ENCODE measurements at places on chromosomes 5 and 9.

- peak; percentile 11 for DNase-seq
Measured at GRCh38 chr5:63573380-63573779, 388.9 kb downstream of the HTR1A start.

- peak; percentile 80 for DNase-seq
Measured at GRCh38 chr9:83596899-83597504, 25.9 kb upstream of the IDNK start.

DNA sequence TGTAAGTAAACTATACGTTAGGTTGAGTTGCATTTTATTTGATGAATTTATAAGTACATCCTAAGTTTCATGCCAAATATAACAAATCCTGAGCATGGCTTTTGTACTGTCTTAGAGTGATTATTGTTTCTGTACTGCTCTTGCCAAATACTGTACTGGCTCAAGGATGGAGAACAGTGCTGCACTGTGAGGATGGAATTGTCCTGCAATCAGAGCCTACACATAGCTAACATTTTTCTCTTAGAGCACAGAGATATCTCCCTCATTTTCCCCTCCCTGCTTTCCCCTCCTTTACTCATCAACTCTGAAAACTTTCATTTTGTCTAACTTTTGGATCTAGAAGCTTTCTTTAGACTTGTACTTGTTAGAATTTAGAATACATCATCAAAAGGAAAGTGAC lies 28.3 kb downstream of the LRRC70 start:
- DNase-seq: no peak

- DNase-seq: no peak
Measured at GRCh38 chr9:3858961-3859360, 333.2 kb upstream of the RFX3 start.

DNA sequence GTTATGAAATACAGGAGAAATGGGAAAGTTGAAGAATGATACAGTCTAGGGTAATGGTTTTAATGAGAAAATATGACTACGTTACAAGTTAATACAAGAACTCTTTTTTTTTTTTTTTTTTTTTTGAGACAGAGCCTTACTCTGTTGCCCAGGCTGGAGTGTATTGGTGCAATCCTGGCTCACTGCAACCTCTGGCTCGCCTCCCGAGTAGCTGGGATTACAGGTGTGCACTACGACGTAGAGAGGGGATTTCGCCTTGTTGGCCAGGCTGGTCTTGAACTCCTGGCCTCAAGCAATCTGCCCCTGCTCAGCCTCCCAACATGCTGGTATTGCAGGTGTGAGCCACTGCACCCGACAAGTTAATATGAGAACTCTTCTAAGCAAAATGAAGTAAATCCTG lies 77.1 kb upstream of the SELENOP start:
- no peak for DNase-seq

GRCh38 chr9:21872696-21873095 lies 70.3 kb downstream of the MTAP start:
- DNase-seq: no peak

DNA sequence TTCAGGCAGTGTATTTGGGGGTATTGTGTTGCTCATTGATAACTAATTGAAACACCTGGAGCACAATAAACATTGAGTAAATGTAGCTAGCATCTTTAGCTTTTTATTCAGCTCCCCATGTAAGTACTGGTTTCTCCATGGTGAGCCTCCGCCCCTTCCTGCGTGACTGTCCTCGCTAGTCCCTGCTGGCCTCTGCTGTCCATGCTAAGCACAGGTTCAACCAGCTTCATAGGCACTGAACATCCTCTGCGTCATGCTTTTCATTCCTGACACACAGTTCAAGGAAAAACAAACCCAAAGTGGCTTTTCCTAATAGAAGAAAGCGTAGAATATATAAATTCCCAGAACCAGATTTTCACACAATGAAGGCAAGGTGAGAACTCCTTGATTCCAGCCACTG lies 27.3 kb upstream of the DAP start:
- no peak for DNase-seq

- DNase-seq: no peak
Measured at GRCh38 chr5:170882345-170882744, 20.5 kb downstream of the RANBP17 start.

- DNase-seq: no peak
Measured at GRCh38 chr9:126449725-126450667, 123.4 kb downstream of the MVB12B start.

DNA sequence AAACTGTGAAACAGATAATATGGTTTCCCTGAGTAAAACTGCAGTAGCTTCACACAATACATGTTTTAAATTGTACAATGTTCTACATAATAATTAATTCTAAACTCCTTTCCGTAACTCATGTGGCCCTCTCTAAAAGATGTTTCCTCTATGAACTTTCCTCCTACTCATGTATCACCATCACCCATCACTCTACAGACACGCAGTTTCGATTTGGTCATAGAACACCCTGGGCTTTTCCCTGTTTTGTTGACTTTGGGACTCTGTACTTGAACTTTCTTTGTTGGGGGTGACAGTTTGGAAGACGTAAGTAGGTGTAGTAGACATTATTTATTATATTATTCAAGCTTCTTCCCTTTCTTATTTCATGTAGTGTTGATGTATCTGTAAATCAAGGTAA lies 44.1 kb upstream of the GABRA6 start:
- no peak for DNase-seq

DNA sequence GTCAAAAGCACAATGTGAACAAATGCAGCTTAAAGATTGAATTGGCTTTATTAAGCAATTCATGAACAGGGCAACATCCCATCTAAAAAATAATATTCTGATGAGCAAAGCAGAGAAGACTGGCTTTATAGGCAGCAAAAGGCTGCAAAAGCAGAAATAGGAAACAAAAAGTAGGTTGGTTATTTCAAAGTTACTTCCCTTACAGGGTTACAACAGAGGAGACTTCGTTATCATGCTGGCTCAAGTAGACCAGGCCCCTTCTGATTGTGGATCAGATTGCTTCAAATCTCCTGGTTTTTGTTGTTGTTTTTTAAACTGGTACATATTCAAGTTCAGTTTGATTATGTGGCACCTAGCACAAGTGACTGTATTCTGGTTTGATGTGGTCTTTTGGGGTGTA lies 73.1 kb downstream of the MAN2A1 start:
- DNase-seq: no peak

GRCh38 chr9:73264631-73265030 lies 113.0 kb downstream of the ANXA1 start:
- no peak for DNase-seq

DNA sequence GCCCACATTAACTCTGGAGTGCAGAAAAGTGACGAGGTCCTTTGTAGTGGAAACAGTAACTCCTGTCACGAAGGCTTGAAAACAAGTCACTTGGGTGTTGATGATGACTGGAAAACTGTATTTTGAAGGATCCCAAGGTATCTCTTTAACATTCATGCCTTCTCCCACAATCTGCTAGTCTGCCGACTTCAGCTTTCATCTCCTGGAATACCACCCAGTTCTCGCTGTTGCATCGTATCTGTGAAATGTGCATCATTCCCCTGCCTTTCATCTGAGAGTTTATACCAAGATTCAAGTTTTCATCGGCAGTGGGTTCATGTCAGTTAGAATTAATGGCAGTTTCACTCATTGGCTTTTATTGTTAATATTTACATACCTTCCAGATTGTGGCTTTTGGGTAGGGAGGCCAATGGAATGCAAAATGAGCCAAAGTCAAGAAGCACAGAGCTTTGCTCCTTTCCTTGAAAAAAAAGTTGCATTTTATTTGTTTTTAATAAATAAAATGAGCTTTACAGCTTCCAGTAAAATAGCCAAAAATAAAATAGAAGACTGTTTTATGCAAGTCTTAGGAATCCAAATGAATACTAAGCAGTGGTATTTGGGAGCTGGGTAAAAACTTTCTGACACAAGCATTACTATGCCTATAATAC lies 575.2 kb upstream of the WWC1 start:
- DNase-seq: no peak

GRCh38 chr9:72315089-72315509 lies 49.9 kb downstream of the ZFAND5 start:
- no peak for DNase-seq

DNA sequence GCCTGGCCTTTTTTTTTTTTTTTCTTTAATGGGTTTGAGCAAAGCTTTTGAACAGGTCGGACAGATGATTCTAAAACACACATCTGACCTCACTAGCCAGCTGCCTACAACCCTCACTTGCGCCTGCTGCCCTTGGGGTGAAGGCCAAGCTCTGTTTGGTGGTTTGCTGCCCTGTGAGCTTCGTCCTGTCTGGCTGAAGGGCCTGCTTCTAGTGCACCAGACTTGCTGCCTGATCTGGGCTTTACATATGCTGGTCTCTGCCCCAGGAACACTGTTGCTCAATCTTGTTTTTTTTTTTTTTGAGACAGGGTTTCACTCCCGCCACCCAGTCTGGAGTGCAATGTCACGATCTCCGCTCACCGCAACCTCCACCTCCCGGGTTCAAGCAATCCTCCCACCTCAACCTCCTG lies 16.4 kb upstream of the DOLPP1 start:
- DNase-seq: no peak

- DNase-seq: no peak
Measured at GRCh38 chr5:68027519-68027918, 188.0 kb upstream of the PIK3R1 start.

DNA sequence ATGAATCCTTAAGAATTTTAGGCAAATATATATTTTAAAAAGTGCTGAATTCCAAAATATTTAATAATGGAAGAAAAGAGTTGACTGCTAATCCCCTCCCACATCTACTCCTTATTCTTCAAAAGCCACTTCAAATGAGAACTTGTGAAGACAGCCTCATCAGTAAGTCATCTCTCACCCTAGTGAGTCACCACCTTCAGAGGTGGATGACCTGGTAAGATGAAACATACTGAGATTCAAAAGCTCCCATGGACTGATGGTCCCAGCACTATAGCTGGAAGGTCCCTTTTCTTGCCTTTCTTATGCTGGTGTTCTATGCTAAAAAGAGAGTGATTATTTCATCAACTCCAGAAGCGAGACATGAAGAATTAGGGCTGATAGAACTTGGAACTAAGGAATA lies 37.8 kb upstream of the SPDL1 start:
- no peak for DNase-seq

DNA sequence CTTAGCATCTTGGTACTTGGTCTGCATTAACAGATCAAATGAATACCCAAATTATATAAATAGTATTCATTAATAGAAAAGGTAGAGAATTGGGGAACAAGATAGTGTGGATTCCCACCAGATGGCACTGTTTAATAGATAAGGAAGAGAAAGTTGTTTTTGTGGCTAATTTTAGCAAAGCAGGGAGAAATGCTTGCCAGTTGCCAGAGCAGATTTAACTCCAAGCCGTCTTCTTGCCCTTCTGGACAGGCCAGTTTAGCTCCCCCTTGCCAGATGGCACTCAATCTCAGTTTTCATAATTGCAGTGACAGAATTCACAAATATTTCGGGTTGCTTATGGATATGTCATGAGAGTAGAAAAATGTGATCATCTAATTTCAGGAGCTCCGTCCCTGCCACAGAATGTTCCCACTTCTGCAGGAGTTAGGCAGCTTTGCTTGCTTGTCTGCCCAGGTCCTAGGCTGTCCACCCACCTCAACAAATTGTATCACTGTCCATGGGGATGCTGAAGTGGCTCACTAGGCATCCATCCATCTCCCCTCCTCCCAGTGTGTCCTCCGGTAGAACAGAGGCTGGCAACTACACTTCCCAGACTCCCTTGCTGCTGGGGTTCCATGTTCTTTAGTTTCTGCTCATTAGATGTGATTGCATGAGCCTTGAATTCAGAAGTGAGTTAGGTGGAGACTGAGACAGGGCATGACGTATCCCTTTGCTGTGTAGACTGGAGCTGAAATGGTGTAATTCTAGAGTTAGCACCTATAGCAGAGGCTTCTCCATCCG lies 11.8 kb upstream of the HEXB start:
- peak; percentile 44 for DNase-seq

DNA sequence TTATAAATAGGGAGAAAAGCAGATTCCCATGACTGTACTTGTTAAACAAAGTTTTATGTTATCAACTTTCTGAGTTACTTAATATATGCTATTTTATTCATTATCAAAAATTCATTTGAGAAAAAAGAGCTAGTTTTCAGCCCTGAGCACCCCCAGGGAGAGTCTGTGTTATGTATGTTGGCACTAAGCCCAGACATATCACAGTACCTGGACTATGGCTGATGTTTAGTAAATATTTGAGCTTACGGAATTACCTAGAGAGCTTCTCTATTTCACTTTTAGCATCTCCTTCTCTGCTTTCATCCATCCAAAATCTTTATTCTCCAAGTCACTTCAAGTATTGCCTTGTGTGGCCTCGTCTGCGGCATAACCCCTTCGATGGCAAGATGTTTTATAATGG lies 225.9 kb upstream of the PCSK5 start:
- no peak for DNase-seq

DNA sequence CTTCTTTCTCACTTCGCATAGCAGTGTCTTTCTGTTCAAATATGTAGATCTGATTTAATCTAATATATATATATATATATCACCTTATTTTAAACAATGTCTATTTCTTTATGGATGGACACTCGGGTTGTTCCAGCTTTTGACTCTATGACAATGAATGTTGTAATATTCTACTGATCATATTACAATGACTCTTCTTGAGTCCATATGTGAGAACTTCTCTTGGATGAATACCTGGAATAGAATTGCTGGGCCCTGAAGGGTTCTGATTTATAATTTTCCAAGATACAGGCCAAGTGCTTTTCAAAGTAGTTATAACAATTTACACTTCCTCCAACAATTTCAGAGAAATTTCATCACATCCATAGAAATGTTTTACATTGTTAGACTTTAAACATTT lies 28.8 kb downstream of the NTRK2 start:
- DNase-seq: no peak

DNA sequence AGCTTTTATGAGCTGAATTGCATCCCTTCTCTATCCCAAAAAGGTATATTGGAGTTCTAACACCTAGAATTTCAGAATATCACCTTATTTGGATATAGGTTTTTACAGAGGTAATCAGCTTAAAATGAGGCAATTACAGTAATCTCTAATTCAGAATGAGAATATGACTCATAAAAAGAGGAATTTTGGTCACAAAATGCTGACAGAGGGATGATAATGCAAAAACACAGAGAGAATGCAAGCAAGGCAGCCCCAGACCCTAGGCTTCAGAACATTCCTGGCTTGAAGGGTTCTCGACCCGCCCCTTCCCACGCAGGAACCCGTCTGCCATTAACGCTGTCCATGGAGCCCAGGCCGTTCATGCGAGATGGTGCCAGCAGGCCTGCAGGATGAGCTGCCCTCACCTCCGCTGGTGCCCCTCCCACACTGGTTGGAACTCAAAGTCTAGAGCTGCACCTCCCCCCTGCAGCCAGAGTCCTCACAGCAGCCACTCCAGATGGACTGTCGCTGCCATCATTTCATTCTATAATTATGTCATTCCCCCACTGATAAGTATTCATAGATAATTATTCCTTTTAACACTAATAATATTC lies 1173.4 kb upstream of the ACO1 start:
- DNase-seq: no peak

GRCh38 chr5:21847300-21847699 lies 1005.8 kb downstream of the CDH12 start:
- no peak for DNase-seq

DNA sequence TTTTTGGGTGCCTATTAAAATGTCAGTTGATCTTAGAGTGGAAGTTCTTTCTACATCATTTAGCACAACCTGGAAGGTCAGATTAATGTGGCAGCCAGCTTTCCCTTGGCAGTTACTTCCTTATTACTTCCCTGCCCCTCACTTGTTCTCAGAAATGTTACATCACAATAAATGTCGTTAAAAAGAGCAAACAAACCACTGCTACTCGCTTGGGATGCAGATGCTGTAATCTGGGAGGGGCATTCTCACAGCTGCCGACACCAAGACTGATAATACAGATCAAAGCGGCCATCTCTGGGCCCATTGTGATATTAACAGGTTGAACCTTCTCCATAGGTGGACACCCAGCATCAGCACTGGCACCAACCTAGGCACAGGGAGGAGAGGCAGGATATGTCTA lies 29.3 kb downstream of the PLAC8L1 start:
- peak; percentile 28 for DNase-seq

GRCh38 chr9:124781967-124782660 lies 5.2 kb downstream of the OLFML2A start:
- no peak for DNase-seq
